T-helper 1 cell (primary cell): ENCODE measurements at places on chromosomes 2 and 18.

GRCh38 chr2:131010566-131010965, 82.7 kb downstream of the FAM168B start:
- no peak for DNase-seq

DNA sequence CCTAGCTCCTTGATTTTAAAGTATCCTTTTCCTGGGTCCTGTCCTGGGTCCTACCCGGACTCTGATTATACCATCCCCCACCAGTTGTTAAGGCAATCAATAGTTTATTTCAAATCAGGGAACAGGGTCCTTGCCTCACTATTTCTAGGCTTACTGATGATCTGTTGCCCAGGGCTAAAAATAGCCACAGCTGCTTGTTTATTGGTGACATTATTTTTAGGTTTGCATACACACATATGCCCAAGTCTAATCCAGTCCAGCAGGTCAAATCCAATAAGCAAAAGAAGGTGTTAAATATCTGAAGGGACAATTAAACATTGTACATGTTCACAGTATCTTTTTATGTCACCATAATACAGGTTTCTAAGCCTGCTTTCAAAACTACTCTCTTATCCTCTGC, 66.0 kb downstream of the RAB10 start:
- no peak for DNase-seq

- no peak for DNase-seq
Measured at GRCh38 chr2:56522605-56523089, 338.9 kb downstream of the CCDC85A start.

- DNase-seq, result no peak
Measured at GRCh38 chr2:187985195-187985594, 306.5 kb upstream of the GULP1 start.

- DNase-seq, result no peak
Measured at GRCh38 chr2:120344214-120344975, 1.5 kb upstream of the INHBB start.

DNA sequence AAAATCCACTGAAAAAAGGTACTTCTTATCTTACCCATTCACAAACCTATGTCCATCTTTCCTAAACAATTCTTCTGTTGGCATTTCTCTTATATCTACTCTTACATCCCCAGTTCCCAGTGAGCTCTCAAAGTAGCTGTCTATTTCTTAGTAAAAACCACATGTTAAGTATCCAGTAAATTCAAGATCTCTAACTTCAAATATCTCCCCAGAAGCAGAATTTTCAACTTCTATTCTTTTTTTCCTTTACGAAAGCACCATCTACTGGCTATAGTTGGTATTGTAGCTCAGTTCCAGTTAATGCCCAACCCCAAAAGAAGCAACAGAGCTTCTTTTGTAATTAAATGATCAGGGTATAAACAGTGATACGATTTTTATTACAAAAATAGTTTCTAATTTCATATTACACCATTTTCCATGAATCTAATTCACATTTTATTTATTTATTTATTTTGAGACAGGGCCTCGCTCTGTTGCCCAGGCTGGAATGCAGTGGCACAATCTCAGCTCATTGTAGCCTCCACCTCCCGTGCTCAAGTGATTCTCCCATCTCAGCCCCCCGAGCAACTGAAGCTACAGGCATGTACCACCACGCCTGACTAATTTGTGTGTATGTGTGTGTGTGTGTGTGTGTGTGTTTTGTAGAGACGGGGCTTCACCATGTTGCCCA, 28.5 kb downstream of the HRH4 start:
- DNase-seq, result no peak

DNA sequence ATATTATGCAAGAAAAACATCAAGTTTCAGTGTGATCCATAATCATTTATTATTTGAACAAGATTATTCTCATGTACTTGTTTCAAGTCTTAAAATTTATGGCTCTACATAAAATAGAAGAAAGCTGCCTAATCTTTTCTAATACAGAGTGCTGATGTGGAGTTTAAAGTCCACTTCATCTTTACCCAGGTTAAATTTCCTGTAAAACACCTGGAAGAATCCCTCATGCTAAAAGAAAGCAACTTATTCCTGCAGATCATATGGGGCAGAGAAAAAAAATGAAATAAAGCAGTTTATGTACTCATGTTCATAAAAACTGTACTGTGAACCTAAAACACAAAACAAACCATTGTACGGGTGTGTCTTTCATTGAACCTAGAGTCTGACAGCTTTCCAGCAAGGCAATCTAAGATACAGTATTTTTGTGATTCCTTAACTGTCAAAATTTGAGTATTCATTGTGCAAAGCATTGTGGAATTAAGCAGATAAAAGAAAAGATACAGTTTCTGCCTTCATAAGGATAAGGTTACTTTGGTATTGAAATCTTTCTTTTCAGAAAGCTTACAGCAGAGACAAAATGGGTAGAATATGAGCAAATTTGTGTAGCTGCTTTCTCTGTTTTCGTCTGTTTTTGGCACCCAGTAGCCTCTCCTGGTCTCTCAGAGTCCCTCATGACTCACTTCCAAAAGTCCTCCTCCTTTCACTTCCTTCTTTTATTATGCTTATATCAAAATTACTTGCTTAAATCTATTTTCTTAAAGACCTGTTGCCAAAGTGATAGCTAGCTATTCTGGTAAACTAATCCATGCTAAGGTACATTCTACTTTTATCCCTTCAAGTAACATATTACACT, 26.9 kb upstream of the GLS start:
- DNase-seq, result no peak

DNA sequence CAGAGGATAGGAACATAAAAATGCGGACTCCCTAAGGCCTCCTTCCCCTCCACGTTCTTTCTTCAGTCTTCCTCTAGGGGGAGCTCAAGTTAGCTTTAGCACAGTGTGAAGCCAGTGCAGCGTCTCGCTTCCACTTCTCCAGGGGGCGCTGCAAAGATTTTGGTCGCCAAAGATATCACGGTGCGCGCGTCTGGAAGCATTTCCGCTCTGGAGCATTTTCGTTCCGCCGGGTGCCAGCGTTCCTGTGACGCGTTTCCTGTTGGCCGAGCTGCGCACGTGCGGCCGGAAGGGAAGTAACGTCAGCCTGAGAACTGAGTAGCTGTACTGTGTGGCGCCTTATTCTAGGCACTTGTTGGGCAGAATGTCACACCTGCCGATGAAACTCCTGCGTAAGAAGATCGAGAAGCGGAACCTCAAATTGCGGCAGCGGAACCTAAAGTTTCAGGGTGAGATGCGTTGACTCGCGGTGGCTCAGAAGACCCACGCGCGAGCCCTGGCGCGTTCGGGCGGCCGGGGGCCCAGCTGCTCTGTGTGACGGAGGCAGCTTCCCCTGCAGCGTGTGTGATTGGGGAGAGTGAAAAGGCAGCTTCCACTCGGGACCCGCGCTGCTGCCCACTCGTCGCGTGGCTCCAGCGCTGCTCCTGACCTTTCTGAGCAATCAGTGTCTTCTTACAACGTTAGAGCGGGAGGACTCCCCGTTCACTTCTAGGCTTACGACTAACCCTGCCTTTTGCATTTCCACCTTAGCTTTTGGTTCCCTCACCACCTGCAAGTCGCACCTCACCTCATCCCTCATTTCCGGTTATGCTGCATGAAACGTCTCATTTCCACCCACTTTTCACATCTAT, at the start of gene DDX18:
DDX18 (plus strand) TSS at position 275 of the 848 bp plus-strand sequence; CDS start at position 362, 87 bp downstream.
- peak; percentile 95 for DNase-seq

DNA sequence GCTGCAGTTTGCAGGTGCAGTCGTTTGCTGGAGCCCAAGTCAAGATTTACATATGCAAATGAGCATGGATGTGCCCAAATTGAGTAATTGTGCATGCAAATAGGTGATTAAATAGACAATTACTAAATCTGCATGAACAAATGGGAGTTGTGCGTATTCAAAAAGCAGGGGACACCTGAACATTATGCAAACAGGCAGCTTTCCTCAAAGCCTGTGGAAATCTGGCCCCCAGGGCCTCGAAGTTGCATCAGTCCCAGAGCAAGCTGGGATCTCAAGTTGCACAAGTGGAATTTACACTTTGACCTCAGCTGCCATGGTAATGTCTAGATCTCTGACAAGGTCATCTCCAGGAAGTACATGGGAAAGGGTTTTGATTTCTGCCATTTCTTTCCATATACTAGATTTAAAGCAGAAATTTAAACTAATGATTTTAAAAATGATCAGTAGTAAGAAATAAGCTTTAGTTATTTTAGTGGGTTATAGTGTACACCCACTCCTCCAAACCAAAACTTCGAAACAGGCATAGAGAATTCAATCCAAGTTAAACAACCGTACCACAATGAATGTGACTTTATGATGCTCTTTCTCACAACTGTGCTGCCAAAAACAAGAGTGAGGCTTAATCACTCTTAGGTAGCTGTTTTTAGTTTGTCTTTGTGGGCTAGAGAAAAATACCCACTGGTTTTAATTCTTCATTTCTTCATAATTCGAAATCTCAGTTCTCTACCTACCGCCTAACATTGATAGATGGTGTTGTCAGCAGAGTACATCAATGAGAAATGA, 110.7 kb downstream of the RND3 start:
- no peak for DNase-seq

GRCh38 chr2:8312221-8312620, 369.6 kb upstream of the ID2 start:
- DNase-seq, result no peak

DNA sequence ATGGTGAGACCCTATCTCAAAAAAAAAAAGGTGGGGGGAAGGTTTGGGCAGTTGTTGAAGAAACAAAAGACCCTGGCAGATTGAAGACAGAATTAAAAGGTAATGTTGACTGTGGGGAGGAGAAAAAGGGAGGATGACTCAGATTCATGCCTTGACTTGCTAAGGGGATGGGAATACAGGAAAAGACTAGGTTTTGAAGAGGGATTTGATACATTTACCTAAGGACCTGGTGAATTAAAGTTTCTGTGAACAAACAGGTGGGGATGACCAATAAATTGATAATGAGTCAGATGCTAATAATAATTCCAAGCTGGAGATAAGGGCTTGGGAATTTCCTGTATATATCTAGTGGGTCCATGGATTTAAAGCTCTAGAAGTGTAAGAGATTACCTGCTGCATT, 27.6 kb downstream of the TTR start:
- no peak for DNase-seq

- peak; percentile 79 for DNase-seq
Measured at GRCh38 chr2:43149482-43150107, 76.8 kb downstream of the ZFP36L2 start.

DNA sequence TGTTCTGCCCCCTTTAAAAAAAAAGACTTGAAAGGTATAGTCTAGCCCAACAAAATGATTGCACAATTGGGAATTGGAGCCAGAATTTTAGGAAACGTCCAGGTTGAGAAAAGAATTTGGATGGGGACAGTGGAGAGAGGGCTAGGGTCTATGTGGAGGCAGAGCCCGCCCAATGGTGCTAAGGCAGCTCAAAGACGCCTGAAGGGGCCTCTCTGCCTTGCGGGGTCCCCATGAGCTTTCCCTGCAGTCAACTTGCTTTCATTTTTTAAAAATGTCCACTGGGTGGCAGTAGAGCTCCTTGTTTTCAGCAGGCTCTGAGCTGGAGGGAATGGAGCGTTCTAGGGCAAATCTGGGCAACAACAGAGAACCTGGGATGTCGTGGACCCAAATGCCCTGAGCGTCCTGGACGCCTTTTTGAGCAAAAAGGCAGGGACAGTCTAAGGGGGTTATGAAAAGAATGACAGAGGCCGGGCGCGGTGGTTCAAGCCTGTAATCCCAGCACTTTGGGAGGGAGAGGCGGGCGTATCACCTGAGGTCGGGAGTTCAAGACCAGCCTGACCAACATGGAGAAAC, 40.2 kb upstream of the ITM2C start:
- DNase-seq, result peak; percentile 46

DNA sequence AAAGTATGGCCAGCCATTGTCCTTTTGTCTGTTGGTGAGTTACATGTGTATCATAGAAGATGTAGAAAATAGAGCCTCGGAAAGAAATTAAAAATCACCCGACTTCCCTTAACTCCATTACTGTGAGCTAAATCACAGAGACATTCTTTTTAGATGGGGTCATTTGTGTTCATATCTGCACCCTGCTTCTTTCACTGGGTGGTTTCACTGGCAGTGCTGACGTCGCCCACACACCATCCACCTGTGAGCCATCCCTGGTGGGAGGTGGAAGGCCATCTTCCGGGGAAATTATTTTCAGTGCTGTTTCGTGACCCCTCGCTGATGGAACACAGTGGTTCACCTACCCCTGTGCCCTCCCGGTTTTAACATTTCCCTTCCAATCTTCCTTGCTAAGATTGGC, 21.2 kb downstream of the SH3BP4 start:
- DNase-seq, result no peak

DNA sequence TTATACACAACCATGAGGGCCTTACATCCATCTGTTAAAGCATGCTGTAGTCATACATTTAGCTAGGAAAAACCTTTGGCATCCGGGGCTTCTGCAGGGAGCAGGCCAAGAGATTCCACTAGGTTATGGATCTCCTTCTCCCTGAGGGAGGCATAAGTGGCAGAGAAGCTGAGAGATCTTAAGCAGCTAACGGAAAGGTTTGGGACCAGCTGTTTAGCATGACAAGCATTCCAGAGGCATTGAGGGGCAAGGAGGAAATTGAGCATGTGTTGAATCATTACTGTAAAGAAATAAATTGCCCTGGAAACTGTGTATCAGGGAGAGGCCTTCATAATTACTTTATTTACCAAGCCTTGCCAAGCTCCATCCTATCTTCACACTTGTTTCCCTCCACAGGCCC, 643.1 kb downstream of the CNTNAP5 start:
- no peak for DNase-seq

- DNase-seq, result no peak
Measured at GRCh38 chr2:70902067-70902442, 33.6 kb upstream of the ATP6V1B1 start.

DNA sequence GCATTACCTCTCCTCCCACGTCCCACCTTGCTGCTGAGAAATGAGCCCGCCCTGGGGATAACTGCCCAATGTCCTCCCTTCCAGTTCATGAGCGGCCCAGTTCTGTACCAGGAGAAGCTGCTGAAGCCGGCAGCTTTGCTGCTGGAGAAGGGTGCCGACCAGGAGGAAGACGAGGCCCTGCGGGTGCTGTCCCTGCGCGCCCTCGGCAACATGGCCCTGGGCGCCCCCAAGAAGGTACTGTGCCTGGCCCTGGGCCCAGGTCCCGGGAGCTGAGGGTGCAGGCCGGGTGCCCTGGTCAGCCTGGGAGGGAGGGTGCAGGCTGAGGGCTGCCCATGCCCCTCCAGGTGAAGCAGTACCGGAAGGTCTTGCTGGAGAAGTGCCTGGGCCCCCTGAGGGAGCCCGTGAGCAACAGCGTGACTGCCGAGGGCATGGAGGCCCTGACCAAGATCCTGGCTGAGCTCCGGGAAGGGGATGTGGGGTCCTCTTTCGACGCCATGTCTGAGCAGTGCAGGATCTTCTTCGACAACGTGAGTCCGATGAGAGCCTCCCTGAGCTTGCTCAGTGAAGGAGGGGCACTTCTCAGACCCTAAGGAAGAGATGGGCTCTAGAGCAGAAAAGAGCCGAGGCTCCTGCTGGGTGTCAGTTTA, 25.7 kb downstream of the HJURP start:
- no peak for DNase-seq

GRCh38 chr2:74573747-74574562, 19.4 kb downstream of the DOK1 start:
- no peak for DNase-seq
